ENCODE measurements at places on chromosomes 4 and X.

DNA sequence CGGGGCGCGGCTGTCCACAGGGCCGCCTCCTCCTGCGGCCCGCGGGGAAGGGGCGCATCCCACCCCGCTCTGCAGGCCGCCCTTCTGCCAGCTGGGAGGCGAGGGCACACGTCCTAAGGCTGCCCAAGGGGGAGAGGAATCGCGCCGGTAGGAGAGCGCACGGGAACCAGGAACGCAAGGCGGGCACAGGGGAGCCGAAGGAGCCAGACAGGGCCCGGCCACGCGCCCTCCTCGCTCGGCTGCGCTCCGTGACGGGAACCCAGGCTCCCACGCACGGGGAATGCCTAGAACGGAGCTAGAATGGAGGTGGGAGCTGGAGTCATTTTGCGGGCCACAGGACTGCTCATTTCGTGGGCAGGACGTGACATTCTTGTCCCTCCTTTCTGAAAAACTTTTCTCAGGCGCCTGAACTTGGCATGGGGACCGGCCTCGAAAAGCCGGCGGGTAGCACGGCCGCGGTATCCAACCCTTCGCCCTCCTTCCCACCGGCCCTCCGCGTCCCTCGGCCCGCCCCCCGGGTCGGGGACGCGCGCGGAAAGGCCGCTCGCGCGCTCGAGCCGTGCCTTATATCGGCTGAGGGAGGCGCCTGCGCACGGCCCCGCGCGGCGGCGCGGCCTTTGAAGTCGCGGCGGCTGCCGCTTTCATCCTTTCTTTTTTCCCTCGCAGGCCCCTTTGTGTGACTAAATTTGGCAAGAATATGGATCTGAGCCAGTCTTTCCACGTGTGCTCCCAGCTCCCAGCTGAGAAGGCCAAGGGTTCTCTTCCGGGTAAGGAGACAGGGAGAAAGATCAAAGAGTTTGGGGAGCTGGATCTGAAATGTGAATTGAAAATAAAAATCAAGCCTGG lies 4.2 kb upstream of the LEF1 start:
- DNase-seq = no peak

GRCh38 chrX:107484002-107484726 lies 34.7 kb downstream of the FRMPD3 start:
- DNase-seq = no peak

- DNase-seq = no peak
Measured at GRCh38 chr4:53579826-53580225, 11.5 kb downstream of the LNX1 start.

DNA sequence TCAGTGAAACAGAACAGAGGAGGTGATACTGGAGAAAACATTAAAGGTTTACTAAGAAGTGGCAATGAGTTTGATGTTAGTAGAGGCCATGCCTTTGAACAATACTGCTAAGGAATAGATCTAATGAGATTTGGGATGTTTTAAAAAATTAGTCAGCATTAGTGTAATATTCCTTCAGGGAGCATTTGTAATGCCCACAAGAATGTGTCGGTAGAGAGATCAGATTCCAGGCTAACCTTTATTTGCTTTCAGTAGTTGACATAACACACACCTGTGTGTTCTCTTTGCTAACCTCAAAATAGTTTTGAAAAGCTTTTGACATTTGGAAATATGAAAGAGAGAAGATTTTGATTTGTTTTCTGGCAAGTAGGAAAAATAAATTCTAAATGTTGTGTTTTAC lies 328.8 kb downstream of the BMPR1B start:
- DNase-seq = no peak

DNA sequence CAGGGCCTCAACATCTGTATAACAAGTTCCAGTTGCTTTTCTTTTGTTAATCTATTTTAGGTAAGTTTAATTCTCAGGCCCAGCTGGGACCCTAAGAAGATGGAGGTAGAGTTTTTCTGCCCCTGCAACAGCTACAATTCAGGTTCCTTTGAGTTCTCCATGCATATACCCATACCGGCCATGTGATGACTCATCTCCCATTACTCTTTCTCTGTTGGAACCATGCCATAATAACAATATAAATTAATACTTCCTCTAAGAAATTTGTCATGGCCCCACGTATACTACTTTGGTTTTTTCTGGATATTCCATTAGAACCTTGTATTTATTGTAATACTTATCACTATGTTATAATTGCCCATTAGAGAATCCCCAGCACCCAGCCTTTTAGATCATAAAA lies 1.3 kb upstream of the INTU start:
- DNase-seq = no peak

DNA sequence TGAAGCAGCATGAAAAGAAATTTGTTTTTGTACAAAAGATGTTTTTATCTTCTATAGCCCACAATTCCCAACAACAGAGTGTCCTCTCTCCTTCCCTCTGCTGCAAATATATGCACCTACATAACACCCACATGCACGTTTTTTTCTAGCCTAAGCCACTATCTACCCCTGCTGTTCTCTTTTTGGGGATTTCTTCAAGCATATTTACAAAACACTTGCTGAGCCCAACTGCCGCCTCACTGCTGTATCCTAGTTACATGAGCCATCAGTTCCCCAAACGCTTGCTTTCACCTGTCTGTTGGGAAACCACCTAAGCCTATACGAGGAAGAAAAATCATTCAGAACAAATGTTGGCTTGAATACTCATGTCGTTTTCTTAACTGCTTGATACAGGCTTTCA lies 127.2 kb downstream of the CHRNA9 start:
- peak; percentile 25 for DNase-seq

DNA sequence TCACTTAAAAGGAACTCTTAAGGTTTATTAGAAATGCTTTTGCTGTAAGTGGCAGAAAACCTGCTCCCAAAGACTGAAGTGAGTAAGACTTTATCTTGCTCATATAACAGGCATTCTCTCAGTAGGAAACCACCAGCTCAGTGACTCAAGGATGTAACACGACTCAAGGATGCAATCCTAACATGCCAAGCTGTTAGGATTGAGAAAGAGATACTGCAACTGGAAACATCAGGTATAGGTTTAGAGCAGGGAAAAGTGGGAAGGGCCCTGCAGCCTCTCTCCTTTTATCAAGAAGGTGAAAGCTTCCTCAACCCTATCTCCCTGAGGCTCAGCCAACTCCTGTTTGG lies 11.9 kb upstream of the SLC9A7 start:
- no peak for DNase-seq

GRCh38 chrX:74251006-74251930 lies 52.7 kb upstream of the ZCCHC13 start:
- no peak for DNase-seq

- DNase-seq = no peak
Measured at GRCh38 chr4:168860827-168861226, 149.2 kb downstream of the CBR4 start.

GRCh38 chr4:155403886-155404285 lies 27.1 kb upstream of the MAP9 start:
- DNase-seq = peak; percentile 83

DNA sequence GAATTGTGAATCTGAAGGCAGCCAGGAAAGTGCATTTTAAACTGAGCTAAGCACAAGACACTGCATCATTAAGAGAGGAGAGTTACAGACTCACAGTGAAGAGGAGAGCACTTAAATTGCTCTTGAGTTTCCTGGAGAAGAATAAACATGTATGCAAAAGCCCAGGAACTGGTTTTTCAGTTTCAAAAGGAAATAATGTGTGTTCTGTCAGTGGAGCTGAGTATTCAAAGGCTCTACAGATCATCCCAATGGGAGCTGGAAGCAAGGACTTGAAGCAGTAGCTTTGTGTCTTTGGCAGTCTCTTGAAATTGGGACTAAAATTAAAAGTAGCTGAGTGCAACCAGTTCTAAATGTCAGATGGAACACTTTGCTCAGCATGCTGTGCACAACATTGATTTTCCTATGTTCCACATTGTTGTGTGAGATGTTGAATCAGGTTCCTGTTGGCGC lies 147.5 kb upstream of the ANK2 start:
- DNase-seq = peak; percentile 77

GRCh38 chr4:3807822-3808496 lies 41.8 kb downstream of the ADRA2C start:
- DNase-seq = no peak

DNA sequence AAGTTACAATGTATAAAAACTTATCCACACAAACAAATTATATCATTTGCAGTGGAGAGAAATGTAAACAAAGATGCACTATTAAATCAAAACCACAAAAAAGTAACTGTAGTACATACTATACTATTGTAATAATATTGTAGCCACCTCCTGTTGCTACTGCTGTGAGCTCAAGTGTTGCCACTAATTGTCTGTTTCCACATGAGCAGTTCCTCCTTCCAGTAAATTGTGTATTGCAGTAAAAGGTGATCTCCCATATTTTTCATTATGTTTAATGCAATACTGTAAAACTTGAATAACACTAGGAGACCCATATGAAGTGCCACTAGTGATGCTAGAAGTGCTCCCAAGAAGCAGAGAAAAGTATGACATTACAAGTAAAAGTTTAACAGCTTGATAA lies 11.7 kb downstream of the LIN54 start:
- no peak for DNase-seq

DNA sequence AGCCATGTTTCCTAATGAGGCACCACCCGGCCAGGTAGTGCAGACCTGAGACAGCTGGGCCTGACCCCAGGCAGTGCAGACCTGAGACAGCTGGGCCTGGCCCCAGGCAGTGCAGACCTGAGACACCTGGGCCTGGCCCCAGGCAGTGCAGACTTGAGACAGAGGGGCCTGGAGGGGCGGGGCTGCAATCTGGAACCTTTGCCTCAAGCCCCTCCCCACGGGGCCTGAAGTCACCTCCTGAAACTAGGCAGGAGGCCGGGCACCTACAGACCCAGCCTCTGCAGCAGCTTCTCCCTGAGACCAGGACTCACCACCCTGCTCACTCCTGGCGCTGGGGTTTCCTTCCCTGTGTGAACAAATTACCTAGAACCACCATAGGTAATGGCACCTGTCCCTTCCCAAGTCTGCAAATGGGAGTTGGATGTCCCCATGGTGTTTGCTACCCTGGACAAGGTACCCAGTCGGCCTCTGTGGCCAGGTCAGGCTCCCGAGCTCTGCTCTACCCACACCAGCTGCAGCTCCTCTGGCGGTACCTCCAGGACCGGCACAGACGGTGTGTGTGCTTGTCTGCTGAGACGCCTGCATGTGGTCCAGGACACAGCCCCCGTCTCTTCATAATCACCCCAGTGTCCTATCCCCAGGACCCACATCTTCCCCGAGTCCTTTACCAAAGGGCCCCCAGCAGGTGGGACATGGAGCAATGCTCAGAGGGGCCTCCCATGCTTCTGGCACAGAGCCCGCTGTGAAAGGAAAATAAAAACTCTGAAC lies 53.1 kb upstream of the C4orf50 start:
- DNase-seq = no peak

DNA sequence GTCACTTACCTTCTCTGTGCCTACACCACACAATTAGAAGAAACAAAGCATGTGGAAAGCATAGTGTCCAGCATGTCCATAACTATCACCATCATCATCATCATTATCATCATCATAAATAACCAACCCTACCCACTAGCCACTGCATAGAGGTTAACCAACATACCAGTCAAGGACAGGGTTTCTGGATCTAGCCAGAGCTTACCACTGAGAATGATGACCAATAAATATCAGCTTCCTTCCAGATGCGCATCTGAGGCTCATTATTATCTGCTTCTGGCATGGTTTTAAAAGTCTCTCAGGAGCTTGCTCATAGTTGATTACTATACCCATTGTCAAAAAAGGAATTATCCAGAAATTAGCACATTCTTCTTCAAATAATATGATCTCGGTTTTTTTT lies 25.5 kb upstream of the MYOZ2 start:
- no peak for DNase-seq

- no peak for DNase-seq
Measured at GRCh38 chr4:18398661-18399060, 377.1 kb upstream of the LCORL start.

DNA sequence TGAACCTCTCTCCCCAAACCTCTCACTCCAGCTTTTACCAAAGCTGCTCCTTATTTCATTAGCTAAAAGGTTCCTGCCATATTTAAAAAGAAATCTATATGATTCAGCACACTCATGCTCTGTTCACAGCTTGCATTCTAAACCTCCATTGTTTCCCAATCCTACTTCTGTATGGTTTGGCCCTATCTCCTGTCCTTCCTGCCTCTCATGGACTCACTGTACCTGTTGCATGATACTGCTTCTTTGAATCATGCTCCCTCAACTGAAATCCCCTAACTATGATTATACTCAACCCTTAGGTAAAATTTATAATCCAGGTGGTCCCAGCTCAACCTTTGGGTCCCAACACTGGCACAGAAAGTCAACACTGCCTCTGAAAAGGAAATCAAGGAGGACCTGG lies 6.3 kb downstream of the STX18 start:
- no peak for DNase-seq

DNA sequence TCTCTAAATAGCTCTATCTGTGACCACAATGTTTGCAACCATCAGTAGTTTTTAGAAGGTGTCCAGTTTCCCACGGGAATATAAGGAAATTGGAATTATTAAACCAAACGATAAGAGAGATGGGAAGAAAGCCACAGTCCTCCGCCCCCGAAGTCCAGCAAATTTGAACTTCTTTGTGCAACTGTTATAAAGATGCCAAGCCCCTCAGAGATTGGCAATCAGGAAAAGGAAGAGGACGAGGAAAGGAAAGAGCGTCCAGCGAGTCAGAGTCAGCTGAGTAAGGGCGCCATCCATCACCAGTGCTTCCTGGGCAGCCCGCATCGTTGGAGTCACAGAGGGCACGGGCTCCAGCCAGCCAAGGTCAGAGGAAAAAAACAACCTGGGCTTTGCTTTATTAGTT lies 35.7 kb downstream of the LDB2 start:
- DNase-seq = no peak

DNA sequence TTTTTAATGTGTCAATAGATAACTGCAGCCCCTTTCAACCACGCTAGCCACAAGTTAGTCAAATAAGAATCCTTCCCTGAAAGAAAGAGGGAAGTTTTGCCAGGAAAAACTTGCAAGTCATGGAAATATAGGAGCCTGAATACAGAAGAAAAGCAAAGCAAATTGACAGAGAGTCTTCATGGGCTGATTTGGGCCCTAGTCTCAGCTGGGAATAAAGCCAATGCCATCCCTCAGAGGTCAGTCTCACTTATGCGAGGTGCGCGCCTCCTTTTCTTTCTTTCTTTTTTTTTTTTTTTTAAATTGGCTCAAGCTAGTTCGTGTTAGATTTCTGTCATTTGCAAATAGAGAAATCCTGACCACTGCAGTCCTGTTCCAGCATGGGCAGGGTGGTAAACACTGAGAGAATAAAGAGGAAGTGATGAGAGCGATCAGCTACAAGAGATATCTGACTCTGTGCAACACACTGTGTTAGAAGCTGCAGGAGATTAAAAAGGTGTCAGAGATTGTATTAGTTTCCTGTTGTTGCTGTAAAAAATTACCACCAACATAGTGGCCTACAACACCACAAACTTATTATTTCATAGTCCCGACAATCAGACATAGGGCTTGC lies 299.7 kb downstream of the LDB2 start:
- DNase-seq = no peak

DNA sequence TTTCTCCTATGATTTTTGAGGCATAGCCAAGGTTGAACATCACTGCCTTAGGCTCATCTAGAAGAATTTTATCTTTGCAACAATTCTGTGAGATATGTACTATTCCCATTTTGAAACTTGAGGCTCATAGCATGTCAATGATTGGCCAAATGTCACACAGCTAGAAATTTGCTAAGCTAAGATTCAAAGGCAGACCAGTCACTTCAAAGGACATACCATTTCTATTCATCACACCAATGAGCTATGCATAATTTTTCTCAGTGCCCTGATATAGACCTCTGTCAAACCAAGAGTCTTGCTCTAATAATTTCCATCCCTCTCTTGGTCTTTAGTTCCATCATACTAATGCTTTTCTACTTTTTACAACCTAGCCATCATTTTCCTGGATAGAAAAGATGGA lies 27.6 kb upstream of the SERTM2 start:
- no peak for DNase-seq

GRCh38 chr4:7854697-7855370 lies 84.8 kb downstream of the AFAP1 start:
- no peak for DNase-seq

- no peak for DNase-seq
Measured at GRCh38 chr4:129248621-129249020, 152.7 kb downstream of the C4orf33 start.

Measured in spinal cord (tissue), 10 donors.